ENCODE measurements at places on chromosomes 13 and 19. TPM values are rescaled to one million over a fixed set of nuclear protein-coding genes. Genes with fewer than 3 reads are reported as not detected.
A peak's percentile ranks its signal among the peaks of the same experiment; 100 is the strongest.

Gene WDR87
- polyA plus RNA-seq, result not detected

Gene GPR4
- polyA plus RNA-seq, result 0.69 TPM

Gene FUT6
- not detected for polyA plus RNA-seq

Gene DAND5
- polyA plus RNA-seq, result 1.0 TPM

DNA sequence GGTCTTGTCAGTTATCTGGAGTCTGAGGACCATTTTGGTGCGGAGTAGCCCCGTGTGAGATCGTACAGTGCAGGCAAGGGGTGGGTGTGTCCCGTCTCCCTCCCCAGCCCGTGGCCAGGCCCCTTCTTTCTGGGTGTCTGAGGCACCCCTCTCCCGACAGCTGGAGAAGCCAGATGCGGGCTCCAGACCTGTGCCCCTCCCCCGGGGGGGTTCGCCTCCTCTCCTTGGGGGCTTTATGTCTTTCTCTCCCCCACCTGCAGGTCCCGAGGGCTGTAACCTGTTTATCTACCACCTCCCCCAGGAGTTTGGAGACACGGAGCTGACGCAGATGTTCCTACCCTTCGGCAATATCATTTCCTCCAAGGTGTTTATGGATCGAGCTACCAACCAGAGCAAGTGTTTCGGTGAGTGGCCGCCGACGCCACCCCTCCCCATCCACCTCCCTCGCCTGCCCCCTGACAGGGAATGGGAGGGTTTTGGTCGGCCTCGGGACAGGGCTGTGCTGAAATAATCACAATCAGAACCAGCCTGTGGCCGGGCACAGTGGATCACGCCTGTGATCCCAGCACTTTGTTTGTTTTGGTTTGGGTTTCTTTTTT is 65.6 kb downstream of the CELF5 start:
- DNase-seq, result peak; percentile 23

GRCh38 chr13:59250336-59251189 is 913.2 kb downstream of the DIAPH3 start:
- DNase-seq, result no peak

DNA sequence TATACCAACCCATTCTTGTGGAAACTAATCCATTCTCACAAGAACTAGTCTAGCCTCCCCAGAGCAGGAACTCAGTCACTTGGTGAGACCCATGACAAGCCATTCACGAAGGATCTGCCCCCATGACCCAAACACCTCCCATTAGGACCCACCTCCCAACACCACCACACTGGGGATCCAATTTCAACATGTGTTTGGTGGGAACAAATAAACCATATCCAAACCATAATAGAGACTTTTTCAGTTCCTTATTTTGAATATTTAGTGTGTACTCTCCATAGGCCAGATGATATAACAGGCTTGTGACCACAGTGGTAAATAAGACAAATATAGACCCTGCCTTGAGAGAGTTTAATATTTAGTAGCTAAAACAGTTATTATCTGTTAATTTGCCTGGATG is 227.5 kb upstream of the SERP2 start:
- DNase-seq, result no peak
